ENCODE measurements at places on chromosomes 7 and 10. TPM values are rescaled to one million over a fixed set of nuclear protein-coding genes. Genes with fewer than 3 reads are reported as not detected.

DNA sequence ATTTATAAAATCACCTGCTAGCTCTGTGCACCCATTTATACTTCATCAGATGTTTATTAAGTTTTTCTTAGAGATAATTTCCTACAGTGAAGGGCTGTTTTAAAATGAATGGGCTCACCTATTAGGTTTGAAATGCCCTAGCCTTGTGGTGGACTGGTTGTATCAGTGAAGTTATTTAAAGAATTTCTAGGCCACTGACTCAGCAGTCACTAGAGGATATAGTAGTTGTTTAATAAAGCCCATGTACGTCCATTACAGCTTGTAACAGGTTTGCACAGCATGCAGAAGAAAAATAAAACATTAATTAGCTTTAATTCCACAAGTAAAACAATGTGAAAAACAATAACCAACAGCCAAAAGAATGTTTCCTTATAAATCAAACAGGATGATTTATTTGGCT, 128.0 kb downstream of the RSU1 start:
- DNase-seq, result no peak

DNA sequence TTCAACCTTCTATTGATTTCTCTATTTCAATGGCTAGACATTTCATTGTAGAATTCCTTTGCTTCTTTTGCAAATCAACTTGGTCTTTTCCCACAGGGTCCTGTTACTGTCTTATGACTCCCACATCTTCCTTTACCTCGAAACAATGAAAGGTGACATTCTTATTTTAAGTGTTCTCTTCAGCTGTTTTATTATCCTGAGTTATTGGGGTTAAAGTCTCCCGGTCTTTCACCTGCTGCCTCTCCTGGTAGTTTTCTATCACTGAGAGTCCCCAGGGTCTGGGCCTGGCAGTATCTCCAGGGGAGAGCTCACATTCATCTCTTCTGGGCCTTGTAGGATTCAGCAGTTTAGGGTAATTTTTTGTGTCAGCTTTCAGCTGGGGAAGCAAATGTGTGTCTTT, 95.8 kb downstream of the HECW1 start:
- DNase-seq, result no peak

- no peak for DNase-seq
Observed at GRCh38 chr7:41182782-41183181, 520.1 kb downstream of the INHBA start.

GRCh38 chr10:115593060-115593459, 499.9 kb downstream of the ATRNL1 start:
- DNase-seq, result no peak

DNA sequence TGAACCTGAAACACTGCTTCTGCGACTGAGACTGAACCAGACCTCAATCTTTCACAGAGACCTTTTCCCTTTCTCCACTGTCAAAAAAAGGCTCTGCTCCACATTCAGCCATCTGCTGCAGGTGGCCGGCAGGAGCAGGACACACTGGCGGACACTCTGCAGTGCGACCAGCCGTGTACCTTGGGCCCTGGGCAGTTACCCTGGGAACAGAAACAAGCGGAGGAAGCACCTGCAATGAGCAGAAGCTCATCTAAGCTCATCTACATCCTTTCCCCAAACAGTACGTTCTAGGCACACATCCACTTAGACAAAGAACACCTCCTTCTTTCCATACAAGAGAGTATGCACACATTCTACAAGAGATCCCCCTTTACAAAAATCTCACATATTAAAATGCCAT, 22.8 kb downstream of the VOPP1 start:
- peak; percentile 40 for DNase-seq

- no peak for DNase-seq
Observed at GRCh38 chr10:79052291-79053080, 16.3 kb upstream of the ZMIZ1 start.

DNA sequence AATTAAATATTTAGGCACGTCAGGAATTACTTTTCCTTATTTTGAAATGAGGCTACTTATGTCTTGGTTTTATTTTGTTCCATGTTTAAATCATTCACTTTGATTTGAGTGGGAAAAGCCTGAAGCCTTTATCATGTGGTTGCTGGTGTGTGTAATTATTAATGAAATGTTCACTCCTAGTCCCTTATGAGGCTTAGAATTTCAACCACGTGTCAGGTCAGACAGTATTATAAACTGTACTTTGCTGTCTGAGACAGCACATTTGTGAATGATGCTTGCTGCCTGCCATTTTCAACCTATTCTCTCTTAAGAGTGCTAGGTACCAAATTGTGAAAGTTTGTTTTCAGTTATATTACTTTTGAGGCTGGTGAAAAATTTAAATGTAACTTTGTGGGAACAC, 58.9 kb downstream of the COL17A1 start:
- no peak for DNase-seq

GRCh38 chr10:3067118-3067858, at the start of gene PFKP:
Gene PFKP, plus strand, starts transcription at chr10:3067548. Its CDS starts 48 bp downstream, at chr10:3067596.
- DNase-seq, result peak; percentile 64

- DNase-seq, result no peak
Observed at GRCh38 chr10:115851695-115852094, 421.3 kb downstream of the GFRA1 start.

GRCh38 chr7:17846935-17847334, 93.4 kb downstream of the SNX13 start:
- DNase-seq, result peak; percentile 8

- DNase-seq, result no peak
Observed at GRCh38 chr7:47295606-47296005, 286.3 kb downstream of the TNS3 start.

DNA sequence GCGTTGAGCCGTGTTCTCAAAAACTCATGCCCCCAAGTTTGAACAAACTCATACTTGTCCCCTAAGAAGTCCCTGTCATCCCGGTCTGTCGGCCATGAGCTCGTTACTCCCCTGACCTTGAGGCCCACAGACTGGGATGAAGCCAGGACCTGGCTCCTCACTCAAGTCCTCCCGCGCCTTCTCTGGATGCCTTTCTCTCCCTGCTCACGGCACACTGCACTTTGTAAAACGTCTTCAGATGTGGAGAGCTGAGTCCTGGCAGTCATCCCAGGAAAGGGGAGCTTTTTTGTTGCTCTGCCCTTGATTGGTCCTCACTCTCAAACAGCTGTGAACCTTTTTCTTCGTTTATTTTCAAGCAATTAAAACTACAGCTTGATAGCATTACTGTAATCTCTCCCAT, 110.8 kb downstream of the JAZF1 start:
- DNase-seq, result no peak

DNA sequence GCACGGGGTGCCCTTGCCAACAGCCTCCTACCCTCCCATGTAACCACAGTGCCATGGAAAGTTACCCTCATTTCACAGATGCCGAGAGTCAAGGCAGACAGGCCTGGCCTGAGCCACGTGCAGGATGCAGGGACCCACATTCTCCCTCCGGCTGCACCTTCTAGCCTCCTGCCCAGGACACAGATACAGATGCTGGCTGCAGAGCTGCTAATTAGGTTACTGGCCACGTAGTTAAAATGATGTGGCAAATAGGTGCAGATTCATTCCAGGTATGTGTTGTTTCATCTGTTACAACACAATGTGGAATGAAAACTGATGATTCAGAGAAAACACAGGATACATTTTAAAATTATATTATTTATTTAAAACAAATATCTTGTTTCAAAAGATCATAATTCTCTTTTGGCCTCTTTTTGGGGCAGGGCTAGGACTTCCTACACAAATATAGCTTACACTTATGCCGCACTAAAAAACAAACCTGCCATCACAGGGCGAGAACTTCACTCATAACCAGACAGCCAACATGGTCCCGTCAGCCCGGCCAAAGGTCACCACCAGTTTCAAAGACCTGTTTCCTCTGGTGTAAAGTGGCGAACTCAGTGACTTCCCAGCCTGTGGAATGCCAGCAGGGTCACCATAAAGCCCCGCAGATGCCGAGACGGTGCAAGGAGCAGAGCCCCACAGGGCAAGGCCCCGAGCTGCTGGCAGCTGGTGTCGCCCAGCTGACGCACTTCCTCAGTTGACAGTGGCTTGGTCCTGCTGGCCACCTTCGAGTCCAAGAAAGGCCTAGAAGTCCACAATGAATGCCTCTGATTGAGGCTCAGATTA, 83.5 kb downstream of the TNS3 start:
- no peak for DNase-seq

- DNase-seq, result no peak
Observed at GRCh38 chr7:10723832-10724231, 249.8 kb upstream of the PHF14 start.

DNA sequence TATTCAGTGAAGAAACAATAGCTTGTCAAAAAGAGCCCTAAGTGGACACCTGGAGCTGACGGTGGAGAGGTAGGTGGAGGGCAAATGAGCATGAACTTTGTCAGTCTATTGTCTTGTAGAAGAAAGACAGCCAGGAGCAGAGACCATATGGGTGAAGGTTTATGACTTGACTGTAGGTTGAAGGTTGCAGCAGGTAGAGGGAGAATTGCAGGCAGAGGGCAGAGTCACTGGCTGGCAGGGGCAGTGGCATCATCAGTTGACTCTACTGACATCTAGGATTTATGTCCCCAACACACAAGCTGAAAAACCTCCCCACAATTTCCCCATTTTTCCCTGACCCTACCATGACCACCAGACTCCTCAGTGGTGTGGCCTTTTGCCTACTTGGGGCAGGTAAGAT, 243.6 kb upstream of the PRSS58 start:
- no peak for DNase-seq

DNA sequence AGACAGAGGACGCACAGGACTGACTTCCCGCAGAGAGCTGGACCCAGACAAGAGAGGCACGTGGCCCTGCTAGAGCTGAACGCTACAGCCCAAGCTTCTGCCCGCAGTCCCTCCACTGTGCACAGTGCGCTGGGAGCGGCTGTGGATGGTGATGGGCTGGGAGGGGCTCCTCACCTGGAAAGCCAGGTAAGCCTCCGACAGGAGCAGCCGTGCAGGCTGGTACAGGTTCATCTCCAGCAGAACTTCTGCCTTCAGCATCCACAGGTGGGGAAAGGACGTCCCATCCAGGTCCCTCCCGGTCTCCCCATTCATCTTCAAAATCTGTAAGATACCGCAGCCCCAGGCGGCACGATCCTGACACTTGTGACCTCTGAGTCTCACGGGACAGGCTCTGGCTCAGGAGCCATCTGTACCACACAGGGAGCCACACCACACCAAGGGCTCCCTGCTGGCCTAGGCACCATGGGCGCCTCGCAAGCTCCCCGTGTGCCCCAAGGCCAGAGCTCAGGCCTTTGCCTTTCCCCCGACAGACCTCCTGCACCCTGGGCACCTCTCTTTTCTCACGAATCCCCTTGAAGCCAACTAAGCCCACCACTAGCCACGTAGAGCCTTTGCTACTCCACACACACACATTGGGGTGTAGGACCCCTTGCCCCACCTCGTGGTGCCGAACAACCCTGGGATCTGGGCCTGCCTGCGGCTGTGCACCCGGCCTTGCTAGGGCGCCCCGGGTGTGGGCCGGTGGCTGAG, 76.3 kb downstream of the CFAP46 start:
- no peak for DNase-seq

DNA sequence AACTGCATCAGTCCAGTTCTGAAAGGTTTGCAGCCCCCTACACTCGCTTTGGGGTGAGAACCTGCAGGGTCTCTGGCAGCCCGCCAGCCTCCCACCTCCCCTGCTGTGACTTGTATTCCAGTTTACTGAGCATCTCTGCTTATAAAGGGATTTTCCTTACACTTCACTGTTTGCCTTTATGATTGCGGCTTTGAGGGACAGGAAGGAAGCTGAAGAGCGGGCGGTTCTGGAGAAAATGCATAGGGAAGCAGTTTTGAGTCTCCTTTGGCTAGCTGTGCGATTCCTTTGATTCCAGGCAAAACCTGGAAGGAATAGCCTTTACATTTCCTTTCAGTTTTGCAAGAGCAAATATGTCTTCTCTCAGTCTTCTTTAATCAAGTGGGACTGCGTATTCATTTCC, 65.0 kb upstream of the TRIM8 start:
- DNase-seq, result no peak

DNA sequence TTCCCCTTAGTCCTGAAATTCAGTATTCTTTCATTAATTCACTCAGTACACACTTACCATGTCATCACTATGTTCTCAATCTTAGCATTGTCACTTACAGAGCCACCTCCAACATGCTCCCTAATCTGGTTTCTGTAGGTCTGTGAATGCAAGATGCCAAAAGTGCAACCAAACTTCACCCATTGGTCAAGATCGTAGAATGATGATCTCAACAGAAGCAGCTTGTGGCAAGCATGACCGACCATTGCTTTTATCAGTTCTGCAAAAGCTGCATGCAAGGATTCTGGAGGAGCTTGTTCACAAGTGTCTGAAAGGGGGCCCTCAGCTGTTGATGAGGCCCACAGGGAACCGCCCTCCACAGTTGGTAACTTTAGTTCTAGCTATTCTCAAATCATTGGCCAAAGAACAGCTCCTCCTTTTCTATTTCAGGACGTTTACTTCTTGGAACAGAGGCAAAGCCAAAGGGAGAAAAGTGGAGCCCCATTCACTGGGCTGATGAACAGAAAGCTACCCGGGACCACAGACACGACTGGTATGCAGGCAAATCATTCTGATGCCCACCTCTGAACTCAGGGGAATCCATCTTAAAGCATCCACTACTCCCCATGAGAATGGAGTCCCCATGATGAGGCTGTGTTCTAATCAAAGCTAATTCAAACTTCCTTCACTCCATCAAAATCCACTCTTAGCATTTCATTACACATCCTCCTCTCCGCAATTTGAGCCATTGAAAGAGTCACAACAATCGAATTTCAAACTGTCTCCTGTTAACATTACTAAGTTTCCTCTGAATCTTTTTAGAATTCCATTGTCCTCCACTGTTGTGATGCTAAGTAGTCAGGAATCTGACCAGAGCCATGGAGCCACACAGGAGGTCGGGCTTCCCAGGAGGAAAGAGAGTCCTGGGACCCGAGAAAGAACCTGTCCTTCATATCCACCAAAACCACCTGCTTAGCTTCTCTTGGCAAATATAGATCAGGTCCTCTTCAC, 13.9 kb downstream of the GRB10 start:
- DNase-seq, result no peak

The CH25H gene
- total RNA-seq, result not detected

The ZDHHC4 gene
- total RNA-seq, result 38.5 TPM

The ERVW-1 gene
- total RNA-seq, result not detected

The IGF2BP3 gene
- total RNA-seq, result 11.3 TPM

The ABCB4 gene
- total RNA-seq, result 45.0 TPM

The RNF133 gene
- not detected for total RNA-seq

The GIMAP1 gene
- total RNA-seq, result 0.30 TPM

The H2BK1 gene
- 3.1 TPM for total RNA-seq

The ST8SIA6 gene
- total RNA-seq, result not detected

The OR13A1 gene
- total RNA-seq, result 2.3 TPM

The CAMK1D gene
- 77.3 TPM for total RNA-seq

The SGCE gene
- total RNA-seq, result 13.0 TPM

The INMT gene
- total RNA-seq, result 0.15 TPM

The NUDCD3 gene
- total RNA-seq, result 101 TPM

The CCL24 gene
- total RNA-seq, result not detected
